Spleen (tissue), 13 donors: ENCODE measurements at places on chromosomes 3 and 15.

GRCh38 chr15:81088470-81089013 lies 45.5 kb upstream of the CFAP161 start:
- no peak for DNase-seq

DNA sequence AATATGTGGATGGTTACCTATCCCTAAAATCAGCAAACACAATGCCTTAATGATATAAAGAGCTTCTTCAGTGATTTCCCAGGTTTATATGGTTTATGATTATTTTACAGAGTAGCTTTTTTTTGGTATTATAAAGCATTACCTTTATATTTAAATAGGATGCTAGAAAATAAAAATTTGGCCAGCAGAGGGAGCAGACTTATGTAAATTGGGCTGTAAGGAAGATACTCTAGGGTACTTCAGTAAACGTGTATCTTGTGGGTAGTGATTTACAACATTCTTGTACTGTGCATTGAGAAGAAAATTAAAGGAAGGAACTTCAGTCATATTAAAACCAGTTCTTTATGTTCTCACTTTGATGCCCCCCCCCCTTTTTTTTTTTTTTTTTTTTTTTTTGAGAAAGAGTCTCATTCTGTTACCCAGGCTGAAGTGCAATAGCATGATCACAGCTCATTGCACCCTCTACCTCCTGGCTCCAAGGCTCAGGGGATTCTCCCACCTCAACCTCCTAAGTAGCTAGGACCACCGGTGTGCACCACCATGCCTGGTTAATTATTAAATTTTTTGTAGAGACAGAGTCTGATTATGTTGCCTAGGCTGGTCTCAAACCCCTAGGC lies 167.9 kb downstream of the BBX start:
- DNase-seq: no peak

- no peak for DNase-seq
Observed at GRCh38 chr15:27258287-27258686, 287.3 kb downstream of the GABRG3 start.

GRCh38 chr3:151903501-151903991 lies 30.1 kb downstream of the SUCNR1 start:
- no peak for DNase-seq
